Cardiac fibroblast (primary cell): ENCODE measurements at places on chromosomes 7 and 10.
A peak's percentile ranks its signal among the peaks of the same experiment; 100 is the strongest.

DNA sequence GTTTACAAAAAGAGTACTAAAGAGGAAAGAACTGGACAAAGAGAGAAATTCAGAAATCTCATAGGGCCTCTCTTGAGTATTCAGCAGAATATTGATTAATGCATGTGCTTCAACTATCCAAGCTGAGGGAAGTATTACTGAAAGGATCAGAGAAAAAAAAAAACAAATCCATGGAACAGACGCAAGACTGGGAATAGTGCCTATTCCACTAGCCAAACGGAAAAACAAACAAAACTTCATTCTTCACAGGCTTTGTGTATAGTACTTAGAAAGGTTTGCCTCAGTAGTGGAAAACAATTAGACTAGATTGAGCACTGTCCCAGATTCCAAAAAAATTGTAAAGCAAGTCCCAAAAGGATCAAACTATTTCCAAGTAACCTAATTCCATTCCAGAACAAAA lies 106.2 kb downstream of the TFEC start:
- no peak for DNase-seq

- DNase-seq, result no peak
Observed at GRCh38 chr7:54546081-54546985, 4.2 kb downstream of the VSTM2A start.

GRCh38 chr10:14409247-14409646 lies 78.5 kb upstream of the FRMD4A start:
- no peak for DNase-seq

- DNase-seq, result peak; percentile 14
Observed at GRCh38 chr10:36148207-36148606, 506.1 kb upstream of the FZD8 start.

GRCh38 chr7:71343039-71343438 lies 211.1 kb downstream of the GALNT17 start:
- no peak for DNase-seq

DNA sequence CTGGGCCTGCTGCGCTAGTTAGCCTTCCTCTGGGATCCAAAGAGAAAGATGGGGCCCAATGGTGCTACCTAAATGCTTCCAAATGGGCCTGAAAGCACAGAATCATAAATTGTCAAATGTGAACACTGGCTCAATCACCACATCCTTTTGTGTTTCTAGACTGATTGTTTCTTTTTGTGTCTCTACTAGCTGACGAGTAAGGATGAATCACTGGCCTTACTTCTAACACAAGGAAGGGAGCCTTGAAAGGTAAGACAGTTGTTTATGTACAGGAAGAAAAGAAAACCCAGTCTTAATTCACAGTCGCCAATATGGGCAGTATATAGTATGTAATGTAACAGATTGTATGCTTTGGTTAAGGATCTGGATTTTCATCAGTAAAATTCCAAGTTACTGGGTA lies 89.5 kb downstream of the ZNF92 start:
- peak; percentile 28 for DNase-seq

GRCh38 chr10:31166606-31167005 lies 134.9 kb upstream of the ZNF438 start:
- DNase-seq, result no peak

DNA sequence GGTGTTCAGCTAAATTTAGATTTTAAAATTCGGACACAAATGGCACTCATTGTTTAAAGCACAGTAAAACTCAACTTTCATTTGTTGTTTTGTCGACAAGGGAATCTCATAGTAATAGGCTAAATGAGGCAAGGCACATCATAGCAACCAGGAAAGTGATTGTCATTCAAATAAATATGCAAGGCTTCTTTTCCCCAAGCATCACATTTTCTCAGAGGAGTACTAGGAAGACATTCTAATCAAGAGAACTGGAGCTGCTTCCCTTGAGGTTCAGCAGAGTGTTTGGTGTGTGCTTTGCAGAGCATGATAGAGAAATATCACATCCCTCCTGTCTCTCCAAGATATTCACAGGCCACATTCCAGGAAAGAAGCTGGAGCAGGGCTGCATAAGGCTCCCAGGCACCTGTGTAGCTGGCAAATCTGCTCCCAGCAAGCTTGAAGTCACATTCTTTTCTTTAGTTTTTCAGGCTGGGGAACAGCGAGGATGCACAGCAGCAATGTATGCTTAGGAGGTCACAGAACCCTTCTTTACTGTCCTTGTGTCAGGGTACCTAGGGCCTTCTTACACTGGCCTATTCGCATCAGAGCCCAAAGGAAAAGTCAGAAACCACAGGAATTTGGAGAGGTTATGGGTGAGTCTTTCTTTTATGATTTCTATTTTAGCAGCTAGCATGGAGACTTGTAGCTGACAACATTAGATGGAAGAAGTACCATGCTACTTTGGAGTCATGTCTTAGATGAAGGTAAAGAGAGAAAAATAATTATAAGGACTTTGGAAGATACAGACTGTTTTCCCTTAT lies 95.9 kb upstream of the HDAC9 start:
- DNase-seq, result no peak

DNA sequence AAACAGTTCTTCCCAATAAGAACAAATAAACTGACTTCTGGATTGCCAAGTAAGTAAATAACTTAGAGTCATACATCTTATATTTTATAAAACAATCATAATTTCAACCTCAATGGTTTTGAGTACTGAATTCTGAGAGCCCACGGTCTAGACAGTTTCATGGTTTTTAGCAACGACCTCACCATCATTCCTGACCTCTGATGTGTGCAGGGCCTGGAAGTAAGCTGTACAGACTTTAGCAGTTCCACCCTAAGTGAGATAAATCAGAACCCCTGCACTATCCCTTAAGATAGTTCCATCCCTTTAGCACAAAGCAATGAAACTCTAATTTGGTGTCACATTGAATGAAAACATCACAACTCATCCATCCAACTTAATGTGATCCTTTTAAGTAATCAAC lies 86.0 kb downstream of the NEBL start:
- DNase-seq, result no peak

GRCh38 chr7:99000196-99000903 lies 122.0 kb downstream of the TRRAP start:
- DNase-seq, result no peak

DNA sequence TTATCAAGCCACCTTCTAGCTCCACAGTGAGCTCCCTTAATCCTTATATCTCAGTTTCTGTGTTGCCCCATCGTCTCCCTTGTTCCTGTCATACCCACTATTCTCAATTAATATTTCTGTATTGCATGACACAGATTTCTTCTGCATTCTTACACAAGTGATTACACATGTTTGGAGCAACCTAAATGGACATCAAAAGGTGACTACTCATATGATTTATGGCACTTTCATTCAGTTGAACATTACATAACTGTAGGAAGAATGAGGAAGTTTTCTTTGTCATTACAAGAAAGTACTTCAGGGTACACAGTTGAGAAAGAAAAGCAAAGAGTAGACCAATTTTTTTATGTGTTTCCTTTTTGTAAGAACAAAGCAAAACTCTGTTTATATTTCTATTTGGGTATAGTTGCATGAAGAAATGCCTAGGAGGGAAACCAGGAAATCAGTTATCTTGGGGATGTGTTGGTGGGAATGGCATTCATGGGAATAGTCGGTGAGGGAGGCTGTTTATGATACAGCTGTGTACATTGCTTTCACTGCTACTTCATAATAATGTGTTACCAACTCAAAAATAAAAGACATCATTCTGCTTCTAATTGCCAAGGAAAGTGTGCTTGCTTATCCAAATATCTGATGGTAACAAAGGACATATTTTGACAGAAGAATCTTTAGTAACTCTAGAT lies 23.6 kb upstream of the PRSS37 start:
- peak; percentile 77 for DNase-seq

DNA sequence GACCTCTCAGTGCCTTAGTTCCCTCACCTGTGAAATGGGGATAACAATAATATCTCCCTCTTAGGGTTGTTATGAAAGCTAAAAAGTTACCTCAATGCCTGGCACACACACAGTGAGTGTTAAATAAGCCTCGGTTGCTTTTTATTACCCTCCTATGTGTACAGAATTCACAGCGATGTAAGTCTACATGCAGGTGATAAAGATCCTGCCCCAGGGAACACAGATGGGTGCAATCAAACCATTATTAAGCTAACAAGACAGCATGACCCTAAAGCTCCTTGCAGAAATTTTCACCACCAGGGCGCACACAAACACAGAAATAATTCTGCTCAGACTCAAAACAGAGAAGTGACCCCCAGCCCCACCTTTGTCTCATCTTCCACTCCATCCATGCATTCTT lies 261.9 kb downstream of the SNX10 start:
- DNase-seq, result no peak

DNA sequence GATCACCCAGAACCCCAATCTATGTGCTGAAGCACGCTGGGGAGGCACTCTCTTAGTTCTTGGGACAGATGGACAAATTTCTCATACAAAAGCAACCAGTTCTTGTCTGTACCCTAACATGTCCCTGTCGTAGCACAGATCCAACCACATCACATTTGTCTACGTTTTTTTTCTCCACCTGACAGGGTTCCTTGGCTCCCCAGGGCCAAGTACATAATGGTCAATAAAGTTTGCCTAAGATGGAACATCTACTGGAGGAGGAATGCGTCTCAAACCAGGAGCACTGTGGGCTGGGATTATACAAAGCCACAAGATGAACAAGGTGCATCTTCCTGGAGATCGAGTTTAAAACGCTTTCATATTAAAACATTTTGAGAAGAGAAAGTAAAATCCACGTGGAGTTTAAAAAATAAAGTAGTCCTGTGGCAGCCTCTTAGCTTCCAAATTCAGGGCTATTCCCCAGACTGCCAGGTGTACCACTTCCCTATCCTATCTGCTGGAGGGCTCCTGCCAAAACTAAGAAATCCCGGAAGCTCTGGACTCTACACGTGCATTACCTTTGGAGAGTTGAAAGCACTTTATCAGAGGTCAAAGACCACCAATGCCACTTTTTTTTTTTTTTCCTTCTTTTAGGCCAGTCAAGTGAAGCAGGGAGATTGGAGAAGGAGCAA lies 1.4 kb downstream of the TMEM243 start:
- DNase-seq, result no peak

DNA sequence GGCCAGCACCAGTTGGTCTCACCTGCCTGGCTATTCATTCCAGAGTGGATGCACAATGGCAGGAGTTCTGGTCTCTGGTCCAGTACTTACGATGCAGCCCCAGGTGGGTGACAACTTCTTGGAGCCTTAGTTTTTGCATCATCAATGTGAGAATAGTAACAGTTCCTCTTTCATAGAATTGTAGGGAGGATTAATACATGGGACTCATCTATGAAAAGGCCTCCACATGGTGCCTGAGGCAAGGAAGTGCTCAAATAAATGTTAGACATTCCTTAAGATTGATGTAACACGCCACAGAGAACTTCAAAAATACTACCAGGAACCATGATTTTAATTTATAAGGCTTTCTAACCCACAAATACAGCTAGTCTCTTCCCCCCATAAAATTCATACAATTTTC lies 120.1 kb upstream of the CHST15 start:
- no peak for DNase-seq

DNA sequence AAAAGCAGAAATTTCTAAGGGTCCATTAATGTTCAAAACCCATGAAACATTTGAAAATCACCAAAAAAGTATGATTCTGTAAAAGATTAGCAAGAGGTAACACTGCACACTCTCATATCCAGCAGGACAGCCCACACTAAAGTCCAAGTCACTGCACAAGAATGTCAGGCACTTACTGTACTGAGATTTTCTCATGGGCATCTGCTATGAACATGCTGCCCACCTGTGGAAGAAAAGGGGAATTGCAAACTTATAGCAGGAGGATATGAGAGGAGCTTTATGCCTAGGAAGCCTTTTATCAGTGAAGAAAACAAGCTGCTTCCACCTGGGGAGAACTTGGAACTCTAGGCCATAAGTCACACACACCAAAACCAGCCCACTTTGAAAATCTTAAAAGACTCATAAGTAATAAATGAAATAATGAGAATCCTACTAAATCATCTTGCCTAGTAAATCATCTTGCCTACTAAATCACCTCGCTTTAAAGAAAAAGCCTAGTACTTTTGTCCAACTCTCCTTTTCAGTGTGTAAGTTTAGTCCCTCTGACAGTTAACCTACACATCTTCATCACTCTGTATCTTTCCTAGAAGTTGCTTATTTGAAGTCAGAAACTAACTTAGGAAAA lies 46.1 kb downstream of the ARMH3 start:
- peak; percentile 95 for DNase-seq

DNA sequence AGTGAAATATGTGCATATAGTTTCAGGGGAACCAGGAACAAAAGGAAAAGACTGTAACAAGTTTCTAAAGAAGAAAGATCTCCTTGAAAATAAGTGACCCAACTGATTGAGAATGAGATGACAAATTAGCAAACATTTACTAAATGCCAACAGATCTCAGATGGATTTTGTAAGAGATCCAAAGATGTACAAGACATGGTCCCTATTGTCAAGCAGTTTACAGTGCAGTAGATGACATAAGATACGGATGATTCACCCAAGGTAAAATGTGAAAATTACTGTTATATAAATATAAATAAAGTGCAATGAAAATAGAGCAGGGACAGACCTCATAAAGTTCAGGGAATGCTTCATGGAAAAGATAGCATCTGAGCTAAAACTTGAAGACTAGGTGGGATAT lies 121.5 kb upstream of the FZD1 start:
- DNase-seq, result no peak

- DNase-seq, result no peak
Observed at GRCh38 chr7:151091431-151091830, 5.2 kb downstream of the AGAP3 start.

GRCh38 chr10:11381023-11381422 lies 230.4 kb downstream of the USP6NL start:
- DNase-seq, result no peak
